ENCODE measurements at places on chromosomes 11 and 22.
A peak's percentile ranks its signal among the peaks of the same experiment; 100 is the strongest.

DNA sequence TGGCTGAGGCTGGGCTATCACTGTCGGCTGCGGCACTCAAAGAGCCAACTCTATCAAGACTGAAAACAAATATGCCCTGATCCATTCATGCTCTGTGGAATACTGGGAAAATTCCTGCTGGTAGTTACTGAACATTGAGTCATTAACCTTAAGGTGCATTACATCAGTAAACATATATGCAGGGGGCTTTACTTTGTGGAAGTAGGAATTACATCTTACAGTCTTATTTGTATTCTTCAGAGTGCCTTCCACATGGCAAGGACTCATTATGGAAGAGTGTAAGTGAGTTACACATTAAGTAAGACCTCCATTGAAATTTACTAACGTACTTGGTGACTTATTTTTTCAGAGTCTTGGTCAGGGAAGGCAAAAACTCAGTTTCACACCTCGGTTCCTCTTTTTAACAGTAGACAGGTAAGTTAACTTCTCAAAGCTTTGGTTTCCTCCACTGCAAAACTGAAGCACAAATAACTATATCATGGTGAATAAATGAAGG is 4.5 kb downstream of the OR5B21 start:
- DNase-seq: no peak

GRCh38 chr11:79437981-79438630 is 2.7 kb downstream of the TENM4 start:
- no peak for DNase-seq

DNA sequence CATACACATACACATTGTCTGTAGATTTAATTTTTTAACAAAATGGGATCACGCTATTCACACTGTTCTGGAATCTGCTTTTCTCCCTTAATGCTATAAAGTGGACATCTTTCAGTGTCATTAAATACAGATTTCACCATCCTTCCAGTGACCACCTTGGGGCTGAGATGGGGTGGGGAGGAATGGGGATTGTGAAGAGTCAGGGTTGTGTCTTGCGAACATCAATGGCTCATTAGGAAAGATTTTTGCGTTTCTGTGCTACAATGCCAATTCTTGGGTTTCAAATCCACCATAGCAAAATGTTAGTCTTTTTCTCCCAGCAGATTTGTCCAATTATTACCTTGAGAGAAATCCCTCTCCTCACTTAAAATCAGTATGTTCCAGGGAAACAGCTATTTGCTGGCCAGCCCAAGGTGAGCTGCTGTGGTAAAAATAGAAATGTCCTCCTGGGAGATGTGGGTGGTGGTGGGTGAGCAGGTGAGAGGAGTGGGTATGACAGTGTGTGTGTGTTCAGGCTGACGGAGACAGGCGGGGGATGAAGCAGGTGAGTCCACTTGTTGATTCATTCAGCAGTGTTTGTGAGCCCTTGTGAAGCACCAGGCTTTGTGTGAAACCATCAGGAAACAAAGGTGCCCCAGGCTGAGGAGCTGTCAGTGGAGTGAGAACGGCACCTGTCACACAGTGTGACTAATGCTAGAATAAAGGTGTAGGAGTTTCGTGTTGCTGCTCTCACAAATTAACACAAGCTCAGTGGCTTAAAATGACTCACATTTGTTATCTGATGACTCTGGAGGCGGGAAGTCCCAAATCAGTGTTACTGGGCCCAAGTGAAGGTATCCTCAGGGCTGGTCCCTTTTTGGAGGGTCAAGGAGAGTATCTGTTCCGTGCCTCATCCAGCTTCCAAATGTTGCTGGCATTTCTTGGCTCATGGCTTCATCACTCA is 1.7 kb upstream of the CBX6 start:
- DNase-seq: peak; percentile 63

DNA sequence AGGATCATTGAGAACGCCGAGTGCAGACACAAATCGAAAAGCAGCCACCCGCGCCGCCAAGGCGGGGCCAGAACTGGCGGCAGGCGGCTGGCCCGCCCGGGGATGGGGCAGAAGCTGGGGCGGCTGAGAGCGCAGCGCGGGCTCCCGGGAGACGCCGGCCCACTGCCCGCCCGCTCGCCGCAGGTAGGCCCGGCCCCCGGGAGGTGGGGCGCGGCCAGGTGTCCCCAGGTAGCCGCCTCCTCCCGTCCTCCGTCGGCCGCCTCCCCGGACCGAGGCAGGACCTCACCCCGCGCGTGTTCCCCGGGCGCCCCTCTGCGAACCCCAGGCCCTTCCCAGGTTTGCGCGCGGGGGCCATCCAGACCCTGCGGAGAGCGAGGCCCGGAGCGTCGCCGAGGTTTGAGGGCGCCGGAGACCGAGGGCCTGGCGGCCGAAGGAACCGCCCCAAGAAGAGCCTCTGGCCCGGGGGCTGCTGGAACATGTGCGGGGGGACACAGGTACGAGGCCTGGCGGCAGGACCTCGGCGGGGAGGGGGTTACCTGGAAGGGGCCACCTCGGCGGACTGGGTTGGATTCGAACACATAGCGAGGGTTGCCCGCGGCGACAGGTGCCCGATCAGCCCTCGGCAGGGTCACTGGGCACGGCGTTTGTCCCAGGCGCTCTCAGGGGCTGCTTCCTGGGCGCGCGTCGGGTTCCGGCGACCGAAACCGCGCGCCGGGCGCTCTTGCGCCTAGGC is at the start of gene PRRG4:
TSS of gene PRRG4 (plus strand) at position 248 of the 733 bp plus-strand sequence. CDS start 603 bp downstream, outside the sequence.
- DNase-seq: no peak

DNA sequence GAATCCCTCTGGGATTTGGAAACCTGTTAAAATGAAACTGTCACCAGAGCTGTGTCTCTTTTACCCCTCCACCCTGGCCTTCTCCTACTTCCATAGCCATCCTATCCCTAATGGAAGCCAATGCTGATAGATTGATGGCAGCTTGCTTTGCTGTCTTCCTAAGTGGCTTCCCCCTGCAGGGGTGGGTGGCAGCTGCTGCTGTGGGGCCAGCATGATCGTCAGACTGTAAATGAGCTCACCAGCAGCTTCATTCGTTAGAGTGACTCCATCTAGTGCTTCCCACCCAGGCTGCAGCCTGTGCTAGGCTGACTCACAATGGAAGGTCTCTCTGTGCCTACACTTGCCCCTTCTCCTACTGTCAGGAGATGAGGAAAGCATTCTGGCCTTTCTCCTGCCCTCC is 311.0 kb downstream of the BUD13 start:
- no peak for DNase-seq

- DNase-seq: no peak
These were observed 24.0 kb downstream of the TCP11L1 start for GRCh38 chr11:33063326-33063881.

GRCh38 chr22:46549971-46550641 is 12.7 kb upstream of the CELSR1 start:
- DNase-seq: no peak

- DNase-seq: no peak
These were observed 78.7 kb downstream of the ZNRF3 start for GRCh38 chr22:28962042-28962554.

DNA sequence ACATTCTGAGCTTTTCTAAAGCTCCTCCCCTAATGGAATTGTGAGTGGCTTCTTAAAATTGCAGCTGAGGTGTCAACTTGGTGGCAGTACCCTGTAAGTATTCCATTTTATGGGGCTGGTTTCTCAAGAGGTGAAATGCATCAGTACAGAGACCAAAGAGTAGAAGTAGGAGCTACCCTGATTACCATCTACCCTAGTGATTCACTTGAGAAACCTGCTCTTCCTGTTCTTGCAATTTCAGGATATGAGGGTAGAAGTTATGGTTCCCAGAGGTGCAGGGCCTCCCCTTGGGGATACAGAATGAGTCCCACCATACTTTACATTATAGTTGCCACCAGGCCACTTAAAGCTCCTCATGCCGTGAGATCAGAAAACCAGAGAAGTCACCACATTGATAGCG is 944.6 kb downstream of the OPCML start:
- DNase-seq: no peak

DNA sequence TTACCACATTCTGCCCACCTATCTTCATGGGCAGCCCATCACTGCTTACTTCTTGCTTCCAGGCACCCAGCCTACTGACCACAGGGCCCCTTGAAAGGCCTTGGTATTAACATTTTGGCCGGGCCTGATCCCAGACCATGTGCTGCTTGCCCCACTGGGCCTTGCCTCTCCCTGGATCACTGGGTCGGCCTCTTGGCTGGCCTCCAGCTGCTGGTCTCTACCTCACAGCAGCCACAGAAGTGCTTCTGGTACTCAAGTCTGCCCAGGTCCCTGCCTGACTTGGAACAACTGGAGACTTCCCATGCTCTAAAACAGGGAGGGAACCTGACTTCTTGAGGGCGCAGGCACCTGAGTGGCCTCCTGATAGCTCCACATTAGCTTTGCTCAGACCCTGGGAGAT is 63.6 kb downstream of the THAP12 start:
- DNase-seq: no peak

DNA sequence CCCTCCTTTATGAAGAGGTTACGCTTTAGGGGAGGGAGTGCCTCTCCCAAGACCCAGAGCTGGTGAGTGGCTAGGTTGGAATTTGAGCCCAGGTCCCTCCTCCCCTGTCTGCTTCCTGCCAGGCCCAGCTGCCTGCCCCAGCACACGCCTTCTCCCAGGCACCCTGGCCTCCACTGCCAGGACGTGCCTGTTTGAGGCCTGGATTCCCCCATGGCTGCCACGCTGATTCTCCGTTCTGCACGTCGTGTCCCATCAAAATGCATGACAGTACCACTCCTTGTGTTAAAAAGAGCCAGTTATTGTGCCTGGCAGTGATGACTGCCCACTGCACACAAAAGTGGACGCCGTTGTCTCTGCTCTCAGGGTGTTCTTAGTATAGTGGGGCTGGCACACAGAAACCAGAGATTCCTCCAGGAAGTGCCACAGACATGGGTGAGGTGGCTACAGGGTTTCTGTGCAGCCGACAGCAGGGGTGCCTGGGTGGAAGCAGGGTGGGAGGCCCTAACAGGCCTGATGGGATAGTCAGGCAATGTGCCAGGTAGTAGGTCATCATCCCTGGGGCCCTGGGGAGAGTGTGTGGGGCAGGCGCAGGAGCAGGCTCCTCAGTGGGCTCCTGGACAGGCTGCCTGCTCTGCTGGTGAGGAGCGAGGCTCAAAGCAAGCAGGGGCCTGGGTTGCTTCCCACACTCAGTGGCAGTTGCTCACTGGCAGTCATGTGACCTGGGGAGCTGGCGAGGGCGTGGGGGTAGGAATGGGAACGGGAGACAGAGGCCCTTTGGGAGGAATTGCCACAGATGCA is 24.2 kb downstream of the MED15 start:
- DNase-seq: no peak
